ENCODE measurements at places on chromosomes 16 and 17. TPM values are rescaled to one million over a fixed set of nuclear protein-coding genes. Genes with fewer than 3 reads are reported as not detected.

Gene KRTAP1-5
- polyA plus RNA-seq: 0.05 TPM

Gene CDT1
- polyA plus RNA-seq: 1.0 TPM

Gene NECAB2
- polyA plus RNA-seq: 0.13 TPM

Gene KSR1
- 0.97 TPM for polyA plus RNA-seq

Gene MT1X
- polyA plus RNA-seq: 58.3 TPM

Gene ARL5C
- polyA plus RNA-seq: not detected

Gene PHB1
- polyA plus RNA-seq: 500 TPM

Gene ASGR2
- polyA plus RNA-seq: not detected

Gene KCNH6
- not detected for polyA plus RNA-seq

Gene MAP2K6
- 0.12 TPM for polyA plus RNA-seq

Gene ARHGAP44
- polyA plus RNA-seq: 2.2 TPM

Gene NPIPB6
- 0.38 TPM for polyA plus RNA-seq

Gene TBCD
- polyA plus RNA-seq: 51.5 TPM

Gene CCL18
- polyA plus RNA-seq: not detected
